Colonic mucosa (tissue), 4 donors: ENCODE measurements at places on chromosomes 3 and 15.

GRCh38 chr3:124234852-124235252 lies 242.9 kb upstream of the ROPN1 start:
- no peak overlapping the region for H3K27ac ChIP-seq
- no peaks in the 10 kb centered on the region for H3K36me3 ChIP-seq
- H3K27me3 ChIP-seq = no peaks in the 10 kb centered on the region
- H3K4me3 ChIP-seq = no peak overlapping the region
- no peak for DNase-seq
- H3K4me1 ChIP-seq = no peaks in the 10 kb centered on the region

DNA sequence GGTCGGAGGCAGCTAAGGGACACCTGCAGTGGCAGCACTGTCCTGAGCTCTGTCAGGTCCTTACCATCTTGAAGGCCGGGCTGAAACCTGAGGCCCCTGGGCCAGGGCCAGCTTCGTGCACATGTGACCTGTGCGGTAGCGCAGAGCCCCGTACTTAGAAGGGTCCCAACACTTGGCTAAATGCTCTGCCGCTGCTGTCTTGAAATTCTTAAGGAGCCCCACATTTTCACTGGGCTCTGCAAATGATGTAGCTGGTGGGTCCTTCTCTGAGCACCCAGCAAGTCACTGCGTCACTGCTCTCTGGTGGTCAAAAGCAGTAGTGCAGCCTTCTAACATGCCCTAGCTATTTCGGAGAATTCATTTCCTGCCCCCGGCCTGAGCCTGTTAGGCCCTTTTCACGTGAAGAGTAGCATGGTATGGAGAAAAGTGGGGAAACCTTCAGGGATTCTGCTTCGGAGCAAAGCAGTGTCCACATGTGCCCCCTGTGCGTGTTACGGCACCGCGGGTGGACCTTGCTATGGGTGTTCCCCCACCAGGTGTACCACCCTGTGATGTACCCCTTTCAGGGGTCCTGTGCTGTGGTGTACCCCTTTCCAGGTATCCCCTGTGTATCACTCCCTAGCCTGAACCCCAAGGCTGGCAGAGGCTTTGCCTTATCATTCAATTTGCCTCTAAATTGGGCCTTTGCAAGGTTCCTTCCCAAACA lies 79.7 kb downstream of the TMEM266 start:
- H3K27me3 ChIP-seq = no peaks in the 10 kb centered on the region
- peaks cover 3% of the 10 kb centered on the region for H3K4me1 ChIP-seq
- no peaks in the 10 kb centered on the region for H3K36me3 ChIP-seq
- H3K27ac ChIP-seq = no peak overlapping the region

GRCh38 chr3:175648899-175649298 lies 789.8 kb downstream of the NAALADL2 start:
- H3K4me1 ChIP-seq = no peaks in the 10 kb centered on the region

DNA sequence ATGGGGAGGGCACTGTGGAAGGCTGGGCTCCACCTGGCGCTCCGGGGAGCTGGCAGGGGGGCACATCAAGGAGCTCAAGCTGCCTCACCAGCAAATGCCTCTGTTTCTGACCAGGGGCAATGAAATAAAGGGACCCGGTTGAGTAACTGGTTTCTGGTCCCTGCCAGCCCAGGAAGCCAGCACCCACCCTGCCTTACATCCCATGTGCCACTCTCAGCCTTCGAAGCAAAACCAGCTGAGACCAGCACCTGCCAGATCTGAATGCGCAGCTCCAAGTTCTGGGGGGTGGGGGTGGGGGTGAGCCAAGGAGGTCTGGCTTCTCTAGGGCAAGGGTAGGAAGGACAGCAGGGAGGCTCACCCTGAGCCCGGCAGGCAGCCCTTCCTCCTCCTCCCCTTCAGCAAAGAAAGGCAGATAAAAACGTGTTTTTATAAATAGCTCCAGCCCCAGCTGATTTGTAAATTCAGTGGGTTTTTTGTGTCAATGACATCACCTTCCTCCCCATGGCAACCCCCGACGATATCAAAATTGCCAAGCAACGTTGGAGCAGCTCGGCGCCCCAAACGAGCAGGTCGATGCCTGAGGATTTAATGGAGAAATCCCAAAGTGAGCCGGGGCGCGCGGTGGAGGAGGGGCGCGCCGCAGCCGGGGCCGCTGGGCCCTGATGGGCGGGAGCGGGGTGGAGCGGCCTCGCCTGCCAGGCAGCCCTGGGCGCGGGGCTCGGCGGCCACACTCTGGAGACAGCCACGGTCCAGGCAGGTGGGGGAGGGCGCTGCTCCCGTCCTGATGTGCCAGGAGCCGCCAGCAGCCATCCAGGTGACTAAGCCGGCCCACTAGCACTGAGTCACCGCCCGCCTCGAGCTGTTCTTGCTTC lies at the start of gene PAK6:
Gene PAK6, plus strand, starts transcription at position 532 of the 872 bp plus-strand sequence. CDS start 25,723 bp downstream, outside the sequence.
- peak within 1 kb of the TSS; percentile 26 for H3K4me3 ChIP-seq
- H3K27ac ChIP-seq = no peak within 1 kb of the TSS
- H3K27me3 ChIP-seq = peaks cover 6% of the 10 kb centered on the region
- no peaks in the 10 kb centered on the region for H3K4me1 ChIP-seq

DNA sequence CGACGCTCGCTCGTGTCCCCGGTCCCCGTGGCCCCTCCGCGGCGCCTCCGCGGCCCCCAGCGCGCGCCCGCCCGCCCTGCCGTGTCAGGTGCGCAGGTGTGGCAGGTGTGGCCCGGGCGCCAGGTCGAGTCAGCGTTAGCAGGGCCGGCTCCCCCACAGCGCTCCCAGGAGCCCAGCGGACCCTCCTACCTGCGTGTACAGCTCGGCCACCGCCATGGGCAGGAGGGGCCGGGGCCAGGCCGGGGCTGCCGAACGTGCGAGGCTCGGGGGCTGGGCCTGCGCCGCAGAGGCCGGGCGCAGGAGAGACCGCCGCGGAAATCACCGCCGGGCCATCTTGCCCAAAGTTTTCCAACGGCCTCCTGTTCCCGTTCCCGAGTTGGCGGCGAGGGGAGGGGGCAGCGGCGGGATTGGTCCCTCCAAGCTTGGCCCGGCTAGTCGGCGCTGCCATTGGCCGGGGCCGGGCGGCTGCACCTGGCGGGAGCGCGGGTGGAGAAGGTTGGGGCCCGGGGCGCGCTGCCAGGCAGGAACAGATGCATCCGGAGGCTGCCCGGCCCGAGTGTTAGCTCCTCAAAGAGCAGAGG lies at the start of gene MYO5C:
Gene MYO5C, minus strand, starts transcription at position 384 of the 581 bp plus-strand sequence. Its CDS starts 168 bp downstream, at position 216.
- H3K36me3 ChIP-seq = no peaks in the 10 kb centered on the region
- H3K4me1 ChIP-seq = no peaks in the 10 kb centered on the region
- peak; percentile 93 for DNase-seq
- H3K27ac ChIP-seq = peak within 1 kb of the TSS; percentile 65
- peak within 1 kb of the TSS; percentile 67 for H3K4me3 ChIP-seq
- peaks cover 9% of the 10 kb centered on the region for H3K27me3 ChIP-seq

- H3K27ac ChIP-seq = no peak overlapping the region
- H3K27me3 ChIP-seq = no peaks in the 10 kb centered on the region
- H3K4me1 ChIP-seq = no peaks in the 10 kb centered on the region
- no peaks in the 10 kb centered on the region for H3K36me3 ChIP-seq
- H3K4me3 ChIP-seq = no peak overlapping the region
These were observed 45.0 kb downstream of the ESYT3 start for GRCh38 chr3:138479438-138479863.

GRCh38 chr3:160023476-160023875 lies 34.8 kb downstream of the IL12A start:
- no peak overlapping the region for H3K27ac ChIP-seq
- no peak for DNase-seq
- H3K4me1 ChIP-seq = no peaks in the 10 kb centered on the region
- H3K36me3 ChIP-seq = no peaks in the 10 kb centered on the region
- H3K4me3 ChIP-seq = no peak overlapping the region

- H3K27ac ChIP-seq = no peak overlapping the region
- DNase-seq = no peak
- H3K4me1 ChIP-seq = no peaks in the 10 kb centered on the region
- H3K27me3 ChIP-seq = no peaks in the 10 kb centered on the region
These were observed 20.0 kb downstream of the BOC start for GRCh38 chr3:113231391-113231790.

DNA sequence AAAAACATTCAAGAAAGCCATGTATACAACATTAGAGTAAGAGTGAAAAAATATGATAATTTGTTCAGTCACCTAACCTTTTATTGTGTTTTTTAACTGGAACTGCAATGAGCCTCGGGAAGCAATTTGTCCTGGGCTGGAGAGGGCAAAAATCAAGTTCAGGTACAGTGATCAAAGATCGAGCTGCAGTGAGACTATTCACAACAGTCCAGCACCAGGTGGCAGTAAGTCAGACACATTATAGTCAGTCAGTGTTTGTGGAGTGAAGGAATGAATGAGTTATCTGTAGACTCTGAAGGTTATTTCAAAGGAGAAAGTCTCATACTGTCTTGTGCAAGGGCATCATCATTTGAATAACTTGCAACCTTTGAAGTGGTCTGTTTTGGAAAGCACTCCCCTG lies 116.6 kb downstream of the CHDH start:
- no peaks in the 10 kb centered on the region for H3K27me3 ChIP-seq
- no peak overlapping the region for H3K4me3 ChIP-seq
- no peaks in the 10 kb centered on the region for H3K4me1 ChIP-seq
- no peak for DNase-seq
- no peaks in the 10 kb centered on the region for H3K36me3 ChIP-seq
- H3K27ac ChIP-seq = no peak overlapping the region

- no peak for DNase-seq
- H3K36me3 ChIP-seq = peaks cover 7% of the 10 kb centered on the region
- H3K4me1 ChIP-seq = no peaks in the 10 kb centered on the region
- no peak overlapping the region for H3K4me3 ChIP-seq
- H3K27me3 ChIP-seq = no peaks in the 10 kb centered on the region
- peak overlapping the region; percentile 11 for H3K27ac ChIP-seq
These were observed 39.5 kb downstream of the ANP32A start for GRCh38 chr15:68781217-68781616.

DNA sequence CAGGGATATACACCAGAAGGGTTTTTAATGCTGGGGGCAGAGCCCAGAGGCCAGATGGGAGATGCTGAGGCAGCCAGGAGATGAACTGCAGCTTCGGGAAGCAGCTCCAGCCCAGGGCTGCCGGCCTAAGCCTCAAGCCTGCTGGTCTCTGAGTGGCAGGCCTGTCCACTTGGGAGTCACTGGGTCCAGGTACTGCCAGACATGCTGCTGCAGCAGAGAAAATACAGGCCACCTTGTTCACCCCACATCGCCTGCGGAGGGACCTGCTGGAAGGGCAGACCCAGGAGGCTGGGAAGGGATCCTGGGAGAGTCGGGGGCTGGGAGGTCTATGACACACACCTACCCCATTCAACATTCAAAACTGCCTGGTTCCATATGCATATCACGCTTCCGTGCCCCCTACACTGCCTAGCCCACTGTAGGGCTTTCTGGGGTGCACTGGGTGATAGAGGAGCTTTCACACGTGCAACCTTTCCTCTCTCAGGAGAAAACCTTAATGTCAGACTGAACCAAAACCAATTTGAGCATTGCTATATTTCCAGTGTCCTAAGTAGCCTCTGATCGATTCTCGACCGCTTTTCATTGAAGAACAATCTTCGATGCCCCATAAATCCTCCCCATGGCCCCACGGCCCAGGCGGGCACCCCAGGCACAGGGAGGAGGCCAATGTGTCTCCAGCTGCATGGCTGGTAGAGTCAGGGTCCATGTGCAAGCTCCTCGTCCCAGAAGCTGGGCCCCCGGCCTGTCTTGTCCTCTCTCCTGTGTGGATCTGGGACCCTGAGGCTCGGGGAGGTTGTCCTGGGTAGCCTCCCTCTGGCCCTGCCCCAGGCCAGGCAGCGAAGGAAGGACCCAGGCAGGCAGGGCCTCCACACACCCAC lies 147.4 kb downstream of the ATP10A start:
- no peaks in the 10 kb centered on the region for H3K36me3 ChIP-seq
- no peaks in the 10 kb centered on the region for H3K27me3 ChIP-seq
- DNase-seq = no peak

GRCh38 chr15:49848282-49848724 lies 227.5 kb downstream of the DTWD1 start:
- peaks cover 5% of the 10 kb centered on the region for H3K4me1 ChIP-seq
- no peak for DNase-seq
- no peaks in the 10 kb centered on the region for H3K27me3 ChIP-seq
- no peak overlapping the region for H3K4me3 ChIP-seq
- H3K27ac ChIP-seq = no peak overlapping the region

DNA sequence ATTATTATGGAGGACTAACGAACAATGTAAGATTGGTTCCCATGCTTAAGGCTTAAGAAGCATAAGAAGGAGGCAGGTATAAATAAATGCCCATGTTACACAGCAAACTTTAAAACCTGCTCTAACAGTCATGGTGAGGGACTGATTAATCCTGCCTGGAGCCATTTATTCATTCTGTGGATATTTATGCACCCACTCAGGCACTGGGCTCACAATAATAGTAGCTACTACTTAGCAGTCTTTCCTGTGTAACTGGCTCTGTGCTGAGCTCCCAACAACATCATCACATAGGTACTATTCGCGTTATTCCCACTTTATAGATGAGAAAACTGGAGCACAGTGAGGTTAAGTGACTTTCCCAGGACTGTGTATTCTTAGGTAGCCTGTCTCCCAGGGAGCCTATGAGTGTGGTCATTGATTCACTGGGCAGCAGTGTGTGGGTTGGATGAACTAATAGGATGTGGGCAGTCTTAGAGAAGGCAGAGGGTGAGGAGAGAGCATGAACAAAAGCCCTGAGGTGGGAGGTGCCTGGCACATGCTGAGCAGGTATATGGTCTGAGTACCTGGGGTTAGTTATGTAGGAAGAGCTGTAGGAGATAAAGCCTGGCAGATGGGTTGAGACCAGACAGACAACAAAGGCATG lies 44.1 kb upstream of the UMPS start:
- no peak for DNase-seq
- H3K36me3 ChIP-seq = no peaks in the 10 kb centered on the region
- H3K4me1 ChIP-seq = no peaks in the 10 kb centered on the region
- no peak overlapping the region for H3K4me3 ChIP-seq
- no peaks in the 10 kb centered on the region for H3K27me3 ChIP-seq
- H3K27ac ChIP-seq = no peak overlapping the region

DNA sequence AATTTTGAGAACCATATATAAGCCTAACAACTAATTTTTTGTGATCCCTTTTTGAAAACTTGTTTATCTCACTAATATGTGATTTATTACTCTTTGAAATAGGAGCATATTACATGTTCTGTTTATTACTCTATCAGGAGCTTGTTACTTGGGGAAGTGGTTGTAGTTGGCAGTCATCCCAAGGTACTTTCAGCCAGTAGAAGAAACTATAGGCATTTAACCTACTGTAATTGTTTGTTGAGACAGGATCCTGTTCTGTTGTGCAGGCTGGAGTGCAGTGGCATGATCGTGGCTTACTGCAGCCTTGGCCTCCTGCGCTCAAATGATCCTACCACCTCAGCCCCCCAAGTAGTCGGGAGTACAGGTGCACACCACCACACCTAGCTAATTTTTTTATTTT lies 195.6 kb downstream of the TCF12 start:
- no peaks in the 10 kb centered on the region for H3K36me3 ChIP-seq
- peaks cover 5% of the 10 kb centered on the region for H3K4me1 ChIP-seq
- no peak overlapping the region for H3K4me3 ChIP-seq
- H3K27me3 ChIP-seq = no peaks in the 10 kb centered on the region

- no peak for DNase-seq
- H3K4me1 ChIP-seq = peaks cover 11% of the 10 kb centered on the region
- no peaks in the 10 kb centered on the region for H3K27me3 ChIP-seq
- peak overlapping the region; percentile 3 for H3K27ac ChIP-seq
- peaks cover 3% of the 10 kb centered on the region for H3K36me3 ChIP-seq
- no peak overlapping the region for H3K4me3 ChIP-seq
These were observed 17.9 kb downstream of the TMEM43 start for GRCh38 chr3:14142567-14143270.
